ENCODE measurements at places on chromosomes 3 and 15.

- no peak for DNase-seq
These were observed 16.5 kb upstream of the TIMP4 start for GRCh38 chr3:12175137-12175593.

- no peak for DNase-seq
These were observed 86.2 kb downstream of the TGFBR2 start for GRCh38 chr3:30692498-30693130.

DNA sequence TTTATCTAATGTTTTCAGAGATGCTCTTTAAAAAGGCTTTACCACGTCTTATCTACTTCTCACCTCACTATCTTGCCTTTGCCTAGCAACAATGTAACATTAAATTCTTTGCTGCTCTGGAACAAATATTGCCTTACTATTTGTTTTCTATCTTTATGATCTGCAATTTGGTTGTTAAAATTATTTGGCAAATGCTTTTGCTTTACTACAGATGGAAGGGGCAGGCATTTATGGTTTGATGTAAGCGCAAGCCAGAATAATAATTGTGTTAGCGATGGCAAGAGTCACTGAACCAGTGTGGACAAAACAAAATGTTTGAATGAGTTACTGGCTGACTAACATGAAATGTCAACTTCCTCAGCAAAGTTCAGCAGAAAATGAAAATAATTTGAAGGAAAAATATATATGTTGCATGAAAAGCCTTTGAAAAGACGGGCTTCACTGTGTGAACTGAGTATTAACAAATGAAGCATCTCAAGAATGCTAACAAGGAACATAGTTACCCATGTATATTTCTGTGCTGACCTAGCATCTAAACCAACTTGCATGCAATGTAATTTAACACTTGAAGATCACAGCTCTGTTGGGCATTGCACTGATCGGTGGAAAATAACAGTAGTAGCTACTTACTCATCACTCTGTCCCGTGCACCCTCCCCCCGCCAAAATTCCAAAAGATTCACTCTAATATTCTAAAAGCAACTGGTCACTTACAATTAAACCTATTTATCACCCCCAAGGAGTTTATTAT, 454.0 kb upstream of the ARHGEF26 start:
- DNase-seq: no peak

DNA sequence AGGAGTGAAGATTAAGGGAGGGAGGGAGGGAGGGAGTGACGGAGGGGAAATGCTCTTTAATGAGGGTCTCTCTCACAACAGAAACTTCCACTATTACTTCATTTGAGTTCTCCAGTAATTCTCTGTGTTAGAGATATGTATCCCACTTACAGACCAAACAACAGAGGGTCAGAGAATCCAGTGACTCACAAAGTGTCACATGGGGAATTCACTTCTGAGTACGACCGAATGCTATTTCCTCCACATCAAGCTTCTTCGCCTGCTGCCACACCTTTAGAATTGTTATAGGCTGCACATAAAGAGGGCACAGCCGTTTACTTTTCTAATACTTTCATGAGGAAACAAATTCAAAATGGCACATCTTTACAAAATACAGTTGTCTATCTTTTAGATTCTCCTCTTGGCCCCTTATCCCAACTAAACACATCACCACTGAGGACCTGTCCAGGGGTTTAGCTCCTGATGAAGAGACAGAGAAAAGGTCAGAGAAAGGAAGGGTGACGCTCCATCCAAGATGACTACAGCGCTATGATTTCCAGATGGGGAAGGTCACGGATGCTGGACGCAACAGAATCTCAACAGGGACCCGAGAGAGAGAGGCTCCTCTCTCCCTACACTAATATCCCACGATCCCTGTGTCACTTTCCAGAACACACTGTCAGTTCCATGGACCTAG, 119.0 kb downstream of the XXYLT1 start:
- DNase-seq: no peak

DNA sequence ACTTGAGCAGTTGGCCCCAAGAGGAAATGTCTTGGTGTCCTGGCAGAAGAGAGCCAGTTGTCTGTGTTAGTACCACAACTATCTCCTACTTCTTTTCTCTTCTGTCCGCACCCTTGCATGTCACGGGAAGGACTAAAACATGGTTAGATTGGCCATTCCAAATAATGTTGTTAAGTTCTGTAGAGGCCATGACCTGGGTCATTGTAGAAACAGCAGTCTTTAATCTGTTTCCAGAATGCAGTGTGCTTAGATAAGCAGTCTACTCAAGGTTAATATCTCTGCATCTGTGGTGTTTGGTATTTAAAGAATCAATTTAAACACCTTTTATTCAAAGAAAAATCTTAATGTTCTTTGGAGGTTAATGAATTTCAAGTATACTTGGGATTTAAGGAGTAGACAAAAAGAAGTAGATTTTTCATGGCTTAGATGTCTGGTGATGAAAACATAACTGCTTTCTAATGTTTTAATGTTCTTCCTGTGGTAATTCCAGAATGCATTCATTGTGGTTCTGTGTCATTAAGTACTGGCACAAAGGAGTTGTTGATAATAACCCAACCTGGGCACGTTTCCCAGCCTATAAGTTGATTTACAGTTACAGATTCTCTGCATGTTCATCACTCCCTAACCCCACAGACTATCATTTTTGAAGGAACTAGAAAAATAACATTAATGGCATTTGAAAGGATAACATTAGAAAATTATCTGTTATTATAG, 58.9 kb downstream of the TMEM108 start:
- DNase-seq: no peak

DNA sequence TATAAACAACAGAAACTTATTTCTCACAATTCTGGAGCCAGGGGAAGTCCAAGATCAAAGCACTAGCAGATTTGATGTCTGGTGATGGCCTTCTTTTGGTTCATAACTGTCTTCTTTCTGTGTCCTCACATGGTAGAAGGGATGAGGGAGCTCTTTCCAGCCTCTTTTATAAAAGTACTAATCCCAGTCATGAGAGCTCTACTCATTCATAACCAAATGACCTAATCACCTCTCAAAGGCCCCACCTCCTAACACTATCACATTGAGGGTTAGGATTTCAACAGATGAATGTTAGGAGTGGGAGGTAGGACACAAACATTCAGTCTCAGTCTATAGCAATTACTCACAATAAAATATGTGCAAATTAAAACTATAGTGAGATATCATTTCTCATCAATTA, 50.1 kb upstream of the UBE2E2 start:
- DNase-seq: no peak

DNA sequence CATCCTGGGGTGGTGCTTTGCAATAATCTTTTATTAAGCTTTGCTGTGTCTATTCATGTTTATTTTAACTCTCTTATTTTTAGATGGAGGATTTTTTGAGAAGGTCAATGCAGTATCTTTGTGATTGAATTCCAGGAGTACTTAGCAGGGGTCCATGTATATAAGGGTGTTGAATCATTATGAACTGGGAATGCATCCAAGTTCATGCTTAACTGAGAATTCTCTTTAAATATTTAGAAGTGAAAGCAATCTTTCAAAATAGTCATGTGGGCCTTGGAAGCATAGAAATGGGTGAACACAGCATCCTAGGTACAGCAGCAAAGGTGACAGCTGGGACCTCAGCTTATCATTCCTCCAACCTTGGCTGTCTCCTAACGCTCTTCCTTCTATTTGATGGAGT, 27.3 kb downstream of the SPTSSB start:
- DNase-seq: no peak

DNA sequence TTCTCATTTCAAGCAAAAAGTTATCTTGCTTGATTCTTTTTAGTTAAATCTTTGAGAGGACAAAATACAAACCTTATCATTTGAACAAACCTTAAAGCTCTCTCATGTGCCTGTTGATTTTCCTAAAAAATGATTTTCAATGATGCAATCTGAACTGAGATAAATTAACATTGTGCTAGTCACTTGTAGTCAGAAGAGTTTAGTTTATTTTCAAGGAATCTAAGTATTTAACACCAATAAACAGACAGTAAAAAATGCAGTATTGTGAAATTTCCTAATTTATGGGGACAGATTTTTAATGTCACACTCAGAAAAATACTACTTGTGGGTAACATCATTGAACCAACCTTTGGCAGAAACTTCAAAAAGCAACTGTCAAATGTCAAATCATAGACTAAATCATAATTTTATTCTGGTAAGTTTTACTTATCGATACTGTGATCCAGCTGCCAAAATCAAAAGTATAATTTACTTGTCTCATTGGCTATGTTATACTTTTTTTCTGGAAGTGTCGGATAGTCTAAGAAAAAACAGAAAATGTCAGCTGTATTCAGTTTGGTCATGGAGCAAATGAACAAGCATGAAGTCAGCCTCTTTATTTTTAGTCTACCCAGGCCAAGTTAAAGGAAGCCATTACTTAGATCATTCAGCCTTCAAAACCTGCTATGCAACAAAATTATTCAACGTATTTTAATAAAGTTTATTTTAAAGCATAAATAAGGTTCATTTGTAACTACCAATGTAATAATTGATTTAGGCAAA, 52.4 kb upstream of the FNDC3B start:
- DNase-seq: no peak

DNA sequence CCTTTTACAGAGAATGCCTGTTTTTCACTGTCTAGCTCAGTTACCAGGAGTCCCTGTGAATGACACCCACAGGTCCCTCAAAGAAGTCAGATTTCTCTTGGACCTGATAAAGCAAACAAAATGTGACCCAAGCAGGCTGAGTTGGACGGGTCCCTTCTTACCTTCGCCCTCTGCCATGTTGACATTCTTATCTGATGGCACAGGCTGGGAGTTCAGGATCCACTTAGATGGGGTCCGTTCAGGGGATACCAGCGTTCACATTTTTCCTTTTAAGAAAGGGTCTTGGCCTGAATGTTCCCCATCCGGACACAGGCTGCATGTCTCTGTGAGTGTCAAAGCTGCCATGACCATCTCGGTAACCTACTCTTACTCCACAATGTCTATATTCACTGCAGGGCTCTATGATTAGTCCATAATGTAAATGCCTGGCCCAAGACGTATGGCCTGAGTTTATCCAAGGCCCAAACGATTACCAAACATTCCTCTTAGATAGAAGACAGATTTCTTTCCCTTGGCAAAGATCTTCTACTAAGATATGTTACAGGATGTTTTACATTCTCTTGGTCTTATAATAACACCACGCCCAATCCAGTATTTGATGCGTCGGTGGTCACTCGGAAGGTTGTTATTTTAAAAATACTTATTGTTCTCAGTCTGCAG, 179.1 kb downstream of the THSD4 start:
- no peak for DNase-seq

- no peak for DNase-seq
These were observed 108.8 kb downstream of the RAB11A start for GRCh38 chr15:65978110-65978509.

DNA sequence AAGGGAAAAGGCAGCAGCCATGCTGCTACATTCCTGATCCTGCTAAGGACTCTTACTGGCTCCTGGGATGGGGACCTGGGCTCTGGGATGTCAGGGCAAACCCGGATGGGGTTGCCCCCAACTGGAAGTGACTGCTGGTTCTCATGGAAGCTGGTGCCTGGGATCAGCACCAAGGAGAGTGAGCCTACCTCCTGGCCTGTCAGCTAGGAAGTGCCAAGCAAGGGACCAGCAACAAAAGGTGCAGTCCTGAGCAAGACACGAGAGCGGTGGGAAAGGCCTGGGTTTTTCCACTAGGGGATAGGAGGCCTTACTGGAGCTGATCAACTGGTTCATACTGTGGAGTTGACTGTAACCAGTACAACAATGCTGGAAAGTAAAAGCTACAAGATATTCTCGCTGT, 47.9 kb upstream of the SYNM start:
- no peak for DNase-seq

DNA sequence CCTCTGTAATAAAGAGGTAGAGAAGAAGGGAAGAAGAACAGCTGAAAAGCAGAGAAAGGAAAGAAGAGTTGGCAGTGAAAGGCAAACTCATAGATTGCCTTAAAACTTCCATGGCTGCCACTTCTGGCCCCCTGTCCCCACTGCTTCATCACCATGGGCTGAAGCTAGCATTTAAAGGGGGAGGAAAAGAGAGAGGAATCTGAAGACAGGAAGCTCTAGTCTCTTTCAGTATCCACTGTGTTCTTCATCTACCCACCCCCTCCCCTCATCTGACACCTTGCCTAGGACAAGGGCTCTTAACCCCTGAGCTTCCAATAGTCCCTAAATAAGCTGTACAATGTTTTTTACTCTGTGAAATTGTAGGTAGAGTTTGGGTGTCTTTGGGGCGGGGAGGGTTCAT, 60.6 kb downstream of the ALCAM start:
- DNase-seq: no peak

GRCh38 chr3:43328653-43329052, 42.3 kb downstream of the SNRK start:
- no peak for DNase-seq

DNA sequence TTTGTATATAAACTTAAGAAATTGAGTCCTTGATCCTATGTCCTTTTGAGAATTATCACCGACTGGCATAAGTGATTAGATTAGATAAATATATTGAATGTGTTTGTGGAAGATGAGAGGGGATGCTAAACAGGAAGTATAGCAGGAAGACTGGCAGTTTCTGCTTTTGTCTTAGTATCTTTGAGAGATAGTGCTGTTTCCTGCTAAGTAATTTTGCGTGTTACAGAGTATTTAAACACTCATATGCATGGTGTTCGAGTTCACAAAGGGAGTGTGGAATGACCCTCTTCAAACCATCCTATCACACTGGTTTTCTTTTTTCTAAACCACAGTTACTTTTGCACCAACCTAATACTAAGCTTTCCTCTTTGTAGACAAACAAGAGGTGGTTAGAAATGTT, 106.0 kb downstream of the KLHL25 start:
- no peak for DNase-seq

GRCh38 chr3:111517801-111518200, 24.2 kb upstream of the CD96 start:
- no peak for DNase-seq

DNA sequence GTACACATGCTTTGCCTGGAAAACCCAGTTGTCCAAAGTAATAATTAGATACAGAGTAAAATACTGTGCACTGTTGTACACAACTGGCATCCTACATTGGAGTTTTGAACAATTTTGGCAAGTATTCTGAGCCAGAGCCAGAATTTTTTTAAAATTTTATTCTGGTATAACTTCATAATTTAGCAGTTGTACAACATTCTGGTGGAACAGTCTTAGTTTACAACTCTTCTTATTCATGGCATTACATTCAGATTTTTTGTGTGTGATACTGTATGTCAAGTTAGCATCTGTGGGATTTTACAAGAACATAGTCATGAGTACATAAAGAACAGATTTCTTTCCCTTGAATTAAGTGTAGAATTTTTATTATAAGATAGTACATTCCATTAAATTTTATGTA, 67.5 kb downstream of the SLC49A4 start:
- no peak for DNase-seq

Measured in stimulated activated CD4-positive, alpha-beta T cell treated with anti-CD3 and anti-CD28 coated beads, Interleukin-1b, Interleukin-23, amount 100 ng/mL, for 1 hour (primary cell).